ENCODE measurements at places on chromosomes 2 and 18.

- no peak for DNase-seq
Measured at GRCh38 chr2:168626096-168626495, 170.0 kb downstream of the CERS6 start.

- no peak for DNase-seq
Measured at GRCh38 chr2:238042849-238043584, 17.8 kb upstream of the SCLY start.

DNA sequence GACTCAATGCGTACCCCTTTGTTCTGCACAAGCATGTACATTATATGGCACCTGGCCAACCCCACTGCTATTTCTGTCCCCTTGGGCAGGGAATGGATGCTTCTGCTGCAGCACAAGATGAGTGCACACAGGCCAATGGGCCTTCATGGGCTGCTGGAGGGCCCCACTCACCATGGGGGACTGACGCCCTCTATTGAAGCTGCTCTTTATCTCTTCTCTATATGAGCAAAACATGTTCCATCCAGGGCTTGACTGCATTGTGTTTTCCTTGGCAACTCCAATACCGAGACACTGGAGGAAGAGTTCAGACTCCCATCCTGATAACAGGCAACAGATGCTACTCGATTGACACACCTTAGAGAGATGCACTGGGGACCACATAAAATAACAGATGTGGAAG lies 251.6 kb upstream of the NCKAP5 start:
- DNase-seq = no peak

- no peak for DNase-seq
Measured at GRCh38 chr2:208033701-208034502, 8.6 kb upstream of the PLEKHM3 start.

GRCh38 chr2:96747061-96747617 lies 7.3 kb upstream of the LMAN2L start:
- DNase-seq = no peak

DNA sequence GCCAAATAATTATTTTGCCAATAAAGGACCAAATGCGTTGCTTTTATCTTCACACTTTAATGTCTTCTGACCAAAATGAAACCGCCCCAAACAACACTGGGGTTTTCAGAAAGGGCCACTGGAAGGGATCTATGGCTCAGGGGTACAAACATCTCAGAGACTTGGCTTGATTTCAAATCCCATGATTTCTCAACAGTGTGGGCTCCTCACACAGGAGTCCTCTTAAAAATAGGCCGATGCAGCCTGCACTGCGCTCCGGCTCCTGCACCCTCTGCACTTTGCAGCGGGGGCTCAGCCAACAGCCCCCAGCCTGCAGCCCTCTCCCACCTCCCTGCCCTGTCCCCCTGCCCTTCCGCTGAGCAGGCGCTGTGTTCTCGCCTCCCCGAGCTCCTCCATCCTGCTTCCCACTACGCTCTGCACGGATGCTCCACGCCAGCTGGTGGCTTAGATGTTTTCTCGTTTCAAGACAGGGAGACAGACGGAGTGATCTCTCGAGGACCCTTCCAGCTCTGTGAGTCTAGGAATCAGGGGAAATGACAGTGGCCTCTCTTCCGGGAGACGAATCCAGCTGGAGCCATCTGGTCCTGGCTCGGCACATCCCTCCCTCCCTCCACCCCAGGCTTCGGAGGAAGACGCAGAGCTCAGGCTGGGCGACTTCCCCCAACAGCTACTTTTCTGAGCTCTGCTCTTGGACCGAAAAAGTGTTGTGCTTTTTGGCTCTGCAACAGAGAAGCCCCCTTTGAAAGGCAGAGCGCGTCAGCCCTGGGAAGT lies 71.4 kb downstream of the KCNF1 start:
- no peak for DNase-seq

DNA sequence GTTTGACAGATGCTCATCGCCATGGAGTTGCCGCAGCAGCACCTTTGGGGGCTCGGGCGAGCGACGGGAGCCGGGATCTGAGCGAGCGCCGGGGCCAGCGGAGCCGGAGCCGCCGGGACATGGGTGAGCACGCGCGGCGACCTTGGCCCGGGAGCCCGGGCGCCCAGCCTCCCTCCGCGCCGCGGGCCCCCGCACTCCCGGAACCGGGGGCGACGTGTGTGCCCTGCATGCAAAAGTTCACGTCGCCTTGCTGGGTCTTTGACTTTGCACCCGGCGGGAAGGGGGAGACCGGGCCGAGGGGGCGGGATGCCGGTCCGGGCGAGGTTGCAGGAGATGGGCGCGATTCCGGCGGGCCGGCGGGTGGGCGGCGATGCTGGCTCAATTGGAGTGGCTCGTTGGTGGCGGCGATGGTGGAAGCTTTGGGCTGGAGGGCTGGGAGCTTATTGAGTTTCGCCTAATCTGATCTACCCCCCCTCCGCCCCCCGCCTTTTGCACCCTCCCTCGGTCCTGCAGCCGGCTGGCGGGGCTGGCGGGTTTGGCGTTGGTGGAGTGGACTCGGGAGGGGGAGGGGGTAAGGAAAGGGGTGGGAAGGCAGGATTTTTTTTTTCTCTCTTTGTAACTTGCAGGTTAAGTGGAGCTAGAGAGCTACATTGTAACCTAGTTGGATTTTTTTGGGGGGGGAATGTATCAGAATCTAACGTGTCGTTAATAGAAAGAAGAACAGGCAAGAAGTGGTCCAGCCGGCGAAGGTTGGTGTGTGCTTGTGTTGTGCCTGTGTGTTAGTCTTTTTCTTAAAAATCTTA lies at the start of gene SETBP1:
Gene SETBP1 (plus strand): TSS at position 616 of the 803 bp plus-strand sequence. CDS start 20,459 bp downstream, outside the sequence.
- no peak for DNase-seq

- no peak for DNase-seq
Measured at GRCh38 chr2:105184420-105184819, 57.1 kb upstream of the GPR45 start.

GRCh38 chr18:22347606-22348511 lies 69.9 kb downstream of the CTAGE1 start:
- no peak for DNase-seq

DNA sequence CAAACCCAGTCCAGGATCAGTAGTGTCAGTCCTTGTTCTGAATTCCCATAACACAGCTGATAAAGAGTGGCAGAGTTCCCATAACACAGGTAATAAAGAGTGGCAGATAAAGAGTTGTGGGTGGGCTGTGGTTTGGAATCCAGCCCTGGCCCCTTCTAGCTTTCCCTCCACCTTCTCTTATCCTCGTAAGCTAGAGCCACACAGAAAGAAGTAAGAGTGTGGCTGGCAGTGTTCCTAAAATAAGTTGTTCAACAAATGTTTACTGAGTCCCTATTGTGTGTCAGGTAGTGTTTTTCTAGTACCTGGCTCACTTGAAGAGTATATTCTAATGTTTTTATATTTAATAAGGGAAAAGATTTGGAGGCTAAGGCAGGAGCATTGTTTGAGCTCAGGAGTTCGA lies 65.0 kb upstream of the BCL2L11 start:
- no peak for DNase-seq

GRCh38 chr2:209913786-209914345 lies 88.6 kb upstream of the RPE start:
- DNase-seq = no peak

- DNase-seq = no peak
Measured at GRCh38 chr2:166067229-166067628, 60.6 kb downstream of the SCN1A start.

DNA sequence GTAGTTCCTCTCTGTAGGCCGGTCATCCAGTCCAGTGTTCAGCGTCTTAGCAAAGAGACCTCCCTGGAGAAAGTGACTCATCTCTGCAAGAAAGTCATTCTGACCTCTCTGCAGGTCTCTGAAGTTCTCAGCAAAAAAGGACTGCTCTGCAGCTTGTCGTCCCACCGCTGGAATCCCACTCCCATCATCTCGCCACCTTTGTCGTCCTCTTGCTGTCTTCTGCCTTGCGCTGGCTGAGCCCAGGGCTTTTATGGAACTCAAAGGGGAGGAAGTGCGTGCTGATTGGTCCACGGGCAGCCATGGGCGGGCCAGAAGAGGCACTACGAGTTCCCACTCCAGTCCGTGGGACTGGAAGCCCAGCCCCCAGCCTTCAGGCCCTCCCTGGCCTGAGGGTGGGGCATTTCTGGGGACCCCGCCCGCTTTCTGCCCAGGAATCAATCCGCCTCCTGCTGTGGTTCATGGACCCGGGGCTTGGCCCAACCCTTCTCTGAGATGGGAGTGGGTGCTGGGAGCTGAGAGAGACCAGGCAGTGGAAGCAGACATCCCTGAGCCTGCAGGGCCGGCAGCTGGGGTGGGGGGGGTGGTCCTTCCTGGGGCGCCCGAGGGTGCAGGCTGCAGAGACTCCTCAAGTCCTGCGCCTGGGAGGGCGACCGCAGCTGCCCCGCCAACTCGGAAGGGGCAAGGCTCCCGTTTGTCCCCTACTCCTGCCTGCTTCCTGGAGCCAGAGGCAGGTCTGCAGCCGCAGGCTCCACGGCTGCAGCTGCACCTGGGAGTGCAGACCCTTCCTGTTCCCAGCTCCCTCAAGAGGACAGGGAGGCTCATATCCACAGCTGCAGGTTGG lies 660.7 kb upstream of the RAB6C start:
- DNase-seq = no peak
